Naive thymus-derived CD4-positive, alpha-beta T cell (primary cell): ENCODE measurements at places on chromosomes 12 and 14. TPM values are rescaled to one million over a fixed set of nuclear protein-coding genes. Genes with fewer than 3 reads are reported as not detected.
A peak's percentile ranks its signal among the peaks of the same experiment; 100 is the strongest.

DNA sequence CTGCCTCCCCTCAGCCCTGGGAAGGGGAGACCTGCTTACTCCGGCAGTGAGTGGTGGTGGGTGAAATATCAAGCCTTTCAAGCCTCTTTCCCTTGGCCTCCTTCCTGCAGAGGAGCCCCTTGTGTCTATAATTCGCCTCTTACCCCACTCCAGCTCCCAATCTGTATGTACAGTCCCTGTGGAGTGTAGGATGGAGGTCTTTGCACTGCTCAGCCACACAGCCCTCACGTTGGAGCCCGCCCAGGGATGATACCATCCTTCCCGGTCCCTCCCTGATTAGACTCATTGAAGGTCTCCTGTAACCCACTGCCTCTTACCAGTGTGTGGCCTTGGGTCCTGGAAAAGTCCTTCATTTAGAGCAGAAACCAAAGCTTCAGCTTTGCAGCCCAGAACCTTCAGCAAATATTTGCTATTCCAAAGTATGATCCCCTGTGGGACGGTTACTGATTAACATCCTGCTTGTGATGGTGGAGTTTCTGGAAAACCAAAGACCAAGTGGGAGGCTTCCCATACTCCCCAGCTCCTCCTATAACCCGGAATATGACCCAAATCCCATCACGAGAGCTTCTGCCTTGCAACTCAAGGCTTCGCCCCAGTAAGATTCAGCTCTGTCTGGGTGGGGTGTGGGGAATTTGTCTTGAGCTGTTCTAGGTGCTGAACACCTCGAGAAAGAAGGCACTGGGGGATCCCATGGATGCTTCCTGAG lies at the start of gene SERPINA10:
TSS of gene SERPINA10 (minus strand) at position 397 of the 706 bp plus-strand sequence. CDS start 2,675 bp downstream, outside the sequence.
- no peaks in the 10 kb centered on the region for H3K4me1 ChIP-seq
- no peaks in the 10 kb centered on the region for H3K36me3 ChIP-seq
- H3K4me3 ChIP-seq = no peak within 1 kb of the TSS
- no peak within 1 kb of the TSS for H3K27ac ChIP-seq
- no peak for DNase-seq
- H3K27me3 ChIP-seq = no peaks in the 10 kb centered on the region

- H3K27me3 ChIP-seq = no peaks in the 10 kb centered on the region
- DNase-seq = no peak
- H3K27ac ChIP-seq = no peak overlapping the region
- no peaks in the 10 kb centered on the region for H3K4me1 ChIP-seq
- H3K36me3 ChIP-seq = no peaks in the 10 kb centered on the region
- no peak overlapping the region for H3K4me3 ChIP-seq
These were observed 38.6 kb upstream of the KCNJ8 start for GRCh38 chr12:21813125-21813524.

DNA sequence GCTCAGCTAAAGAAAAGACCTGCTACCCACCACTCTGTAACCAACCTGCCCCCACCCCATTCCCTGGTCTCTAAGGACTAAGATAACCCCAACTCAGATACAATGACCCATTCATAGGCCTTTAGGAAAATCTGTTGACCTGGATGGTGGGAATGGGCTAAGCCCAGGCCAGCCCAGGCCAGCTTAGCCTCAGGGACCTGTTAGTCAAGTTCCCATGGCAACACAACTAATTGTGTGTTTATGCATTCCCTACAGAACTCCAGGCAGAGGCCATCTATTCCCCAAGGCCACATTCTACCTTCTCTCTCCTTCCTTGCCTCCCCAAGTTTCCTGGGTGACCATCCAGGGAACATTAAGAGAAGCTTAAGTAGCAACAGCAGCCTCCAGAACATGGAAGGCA lies 16.1 kb upstream of the KRT8 start:
- no peak for DNase-seq
- H3K27ac ChIP-seq = no peak overlapping the region
- H3K27me3 ChIP-seq = no peaks in the 10 kb centered on the region

DNA sequence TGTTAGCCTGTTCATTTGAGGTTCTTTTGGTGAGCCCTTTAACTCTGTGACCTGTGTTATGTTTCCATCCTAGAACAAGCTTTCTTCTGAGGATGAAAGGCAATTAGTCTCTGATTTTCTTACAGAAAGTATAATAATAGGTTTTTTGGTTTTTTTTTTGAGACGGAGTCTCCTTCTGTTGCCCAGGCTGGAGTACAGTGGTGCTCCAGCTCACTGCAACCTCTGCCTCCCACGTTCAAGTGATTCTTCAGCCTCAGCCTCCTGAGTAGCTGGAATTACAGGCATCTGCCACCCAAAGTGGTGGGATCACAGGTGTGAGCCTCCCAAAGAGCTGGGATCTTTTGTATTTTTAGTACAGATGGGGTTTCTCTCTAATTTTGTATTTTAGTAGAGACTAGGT lies 52.7 kb upstream of the SYNE2 start:
- H3K27me3 ChIP-seq = no peaks in the 10 kb centered on the region
- DNase-seq = no peak
- H3K4me3 ChIP-seq = no peak overlapping the region
- H3K36me3 ChIP-seq = no peaks in the 10 kb centered on the region

- peaks cover 22% of the 10 kb centered on the region for H3K4me1 ChIP-seq
- H3K27me3 ChIP-seq = no peaks in the 10 kb centered on the region
- DNase-seq = no peak
These were observed 1.0 kb upstream of the NR4A1 start for GRCh38 chr12:52050116-52050757.

DNA sequence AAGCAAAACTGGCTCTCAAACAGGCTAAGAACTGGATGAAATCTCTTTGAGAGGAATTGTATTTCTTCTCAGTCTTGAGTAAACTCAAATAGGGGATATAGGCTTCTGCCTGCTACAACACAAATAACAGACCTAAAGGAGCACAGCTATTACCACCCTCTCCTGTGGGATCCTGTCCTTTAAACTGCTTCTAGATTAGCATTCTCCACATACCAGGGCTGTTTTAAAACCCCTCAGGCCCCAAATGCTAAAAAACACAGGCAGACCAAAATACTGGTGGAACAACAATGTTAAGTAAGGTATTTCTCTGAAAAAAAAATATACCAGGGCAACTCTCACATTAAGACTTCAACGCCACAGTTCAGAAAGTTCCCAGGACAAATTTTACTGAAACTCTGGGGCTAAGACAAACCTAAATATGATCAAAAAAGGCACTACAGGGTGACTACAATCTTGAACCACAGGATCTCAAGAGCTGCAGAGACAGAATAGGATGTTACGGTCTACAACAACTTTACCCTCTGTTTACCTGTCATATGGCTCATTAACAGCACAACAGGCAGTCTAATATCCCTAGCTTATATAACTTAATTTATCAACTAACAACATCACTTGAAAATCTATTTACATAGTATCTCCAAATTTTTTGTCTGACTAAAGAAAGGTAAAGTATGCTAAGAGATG lies 7.2 kb downstream of the CPNE8 start:
- H3K36me3 ChIP-seq = no peaks in the 10 kb centered on the region
- H3K27me3 ChIP-seq = no peaks in the 10 kb centered on the region

DNA sequence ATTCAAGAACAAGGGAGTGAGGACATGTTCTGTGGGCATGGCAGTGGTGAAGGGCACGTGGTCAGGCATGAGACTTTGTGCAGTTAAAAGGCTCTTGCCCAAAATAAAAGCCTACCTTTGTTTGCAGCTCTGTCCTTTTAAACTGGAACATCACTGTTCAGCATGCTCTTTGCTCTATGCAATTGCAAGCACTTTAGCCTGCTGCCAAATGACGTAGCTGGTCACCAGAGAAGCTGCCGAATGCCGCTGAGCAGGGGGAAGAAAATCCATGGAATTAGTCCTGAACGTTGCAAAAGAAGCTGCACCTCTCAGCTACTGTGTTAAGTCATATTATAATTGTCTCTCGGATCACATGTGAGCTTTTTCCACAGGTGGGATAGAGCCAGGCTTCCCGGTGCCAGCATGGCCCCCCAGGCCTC lies 176.3 kb upstream of the DIO2 start:
- no peaks in the 10 kb centered on the region for H3K4me1 ChIP-seq
- no peak for DNase-seq
- no peak overlapping the region for H3K27ac ChIP-seq
- H3K4me3 ChIP-seq = no peak overlapping the region

- no peaks in the 10 kb centered on the region for H3K36me3 ChIP-seq
- no peaks in the 10 kb centered on the region for H3K27me3 ChIP-seq
- no peak overlapping the region for H3K4me3 ChIP-seq
- no peak for DNase-seq
- no peaks in the 10 kb centered on the region for H3K4me1 ChIP-seq
These were observed 6.9 kb upstream of the DYNLL1 start for GRCh38 chr12:120489018-120489417.

GRCh38 chr12:113133036-113133435 lies 2.5 kb downstream of the RASAL1 start:
- no peaks in the 10 kb centered on the region for H3K27me3 ChIP-seq
- no peak overlapping the region for H3K4me3 ChIP-seq
- peaks cover 14% of the 10 kb centered on the region for H3K4me1 ChIP-seq
- DNase-seq = no peak
- H3K36me3 ChIP-seq = no peaks in the 10 kb centered on the region
- no peak overlapping the region for H3K27ac ChIP-seq

GRCh38 chr14:104076743-104077142 lies 8.8 kb upstream of the ASPG start:
- DNase-seq = no peak
- H3K27me3 ChIP-seq = no peaks in the 10 kb centered on the region
- H3K27ac ChIP-seq = no peak overlapping the region
- H3K36me3 ChIP-seq = no peaks in the 10 kb centered on the region
- H3K4me1 ChIP-seq = peaks cover 11% of the 10 kb centered on the region
- no peak overlapping the region for H3K4me3 ChIP-seq

DNA sequence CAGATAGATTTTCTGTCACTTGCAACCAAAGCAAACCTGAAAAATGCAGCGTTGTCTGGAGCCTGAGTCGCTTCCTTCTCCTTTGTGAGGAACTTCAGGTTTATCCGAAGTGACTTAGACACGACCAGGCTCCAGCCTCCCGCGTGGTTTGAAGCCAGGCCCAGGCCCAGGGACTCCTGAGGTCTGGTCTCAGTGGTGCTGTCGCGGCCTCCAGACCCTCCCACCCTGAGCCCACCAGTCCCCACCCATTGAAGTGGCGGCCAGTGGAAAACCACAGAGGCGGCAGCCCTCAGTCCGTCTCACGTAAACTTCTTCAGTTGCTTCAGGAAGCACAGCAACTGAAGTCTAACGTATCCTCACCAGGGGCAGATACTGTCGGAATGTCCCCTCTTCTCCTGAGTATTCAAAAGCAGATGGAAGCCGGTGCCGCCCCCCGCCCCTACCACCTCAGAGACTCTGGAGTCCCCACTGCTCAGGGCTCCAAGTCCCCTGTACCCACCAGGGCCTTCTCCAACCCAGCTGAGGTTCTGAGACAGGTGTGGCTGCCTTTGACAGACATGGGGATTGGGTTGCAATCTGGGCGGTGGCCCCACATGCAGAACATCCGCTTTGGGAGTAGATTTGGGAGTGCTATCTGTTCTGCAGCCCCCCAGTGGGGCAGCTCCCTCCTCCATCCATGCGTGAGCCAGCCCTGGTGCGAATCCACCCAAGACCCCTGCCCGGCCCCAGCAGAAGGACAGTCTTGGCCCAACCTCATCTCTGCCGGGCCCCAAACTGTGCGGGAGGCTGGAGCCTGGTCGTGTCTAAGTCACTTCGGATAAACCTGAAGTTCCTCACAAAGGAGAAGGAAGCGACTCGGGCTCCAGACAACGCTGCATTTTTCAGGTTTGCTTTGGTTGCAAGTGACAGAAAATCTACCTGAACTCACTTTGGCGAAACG lies 26.6 kb upstream of the GALNT9 start:
- no peaks in the 10 kb centered on the region for H3K27me3 ChIP-seq
- no peak for DNase-seq
- no peak overlapping the region for H3K4me3 ChIP-seq
- H3K36me3 ChIP-seq = no peaks in the 10 kb centered on the region

DNA sequence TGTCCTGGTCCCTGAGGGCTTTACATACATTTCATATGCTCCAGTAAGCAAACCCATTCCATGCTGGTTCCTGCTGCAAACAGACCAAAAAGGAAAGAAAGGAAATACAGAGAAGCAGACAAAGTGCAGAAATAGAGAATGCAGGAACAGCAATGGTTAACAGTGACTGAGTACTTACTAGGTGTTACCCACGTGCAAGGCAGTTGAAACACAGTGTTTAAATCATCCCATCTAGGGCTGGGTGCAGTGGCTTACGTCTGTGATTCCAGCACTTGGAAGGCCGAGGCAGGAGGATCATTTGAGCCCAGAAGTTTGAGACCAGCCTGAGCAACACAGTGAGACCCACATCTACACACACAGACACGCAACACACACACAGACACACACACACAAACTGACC lies 21.2 kb upstream of the NINJ2 start:
- H3K36me3 ChIP-seq = no peaks in the 10 kb centered on the region
- no peak for DNase-seq
- H3K27me3 ChIP-seq = no peaks in the 10 kb centered on the region

GRCh38 chr14:103074729-103075367 lies 9.2 kb upstream of the LBHD2 start:
- H3K4me3 ChIP-seq = peak overlapping the region; percentile 47
- no peaks in the 10 kb centered on the region for H3K27me3 ChIP-seq
- H3K36me3 ChIP-seq = no peaks in the 10 kb centered on the region
- DNase-seq = no peak
- H3K4me1 ChIP-seq = no peaks in the 10 kb centered on the region

DNA sequence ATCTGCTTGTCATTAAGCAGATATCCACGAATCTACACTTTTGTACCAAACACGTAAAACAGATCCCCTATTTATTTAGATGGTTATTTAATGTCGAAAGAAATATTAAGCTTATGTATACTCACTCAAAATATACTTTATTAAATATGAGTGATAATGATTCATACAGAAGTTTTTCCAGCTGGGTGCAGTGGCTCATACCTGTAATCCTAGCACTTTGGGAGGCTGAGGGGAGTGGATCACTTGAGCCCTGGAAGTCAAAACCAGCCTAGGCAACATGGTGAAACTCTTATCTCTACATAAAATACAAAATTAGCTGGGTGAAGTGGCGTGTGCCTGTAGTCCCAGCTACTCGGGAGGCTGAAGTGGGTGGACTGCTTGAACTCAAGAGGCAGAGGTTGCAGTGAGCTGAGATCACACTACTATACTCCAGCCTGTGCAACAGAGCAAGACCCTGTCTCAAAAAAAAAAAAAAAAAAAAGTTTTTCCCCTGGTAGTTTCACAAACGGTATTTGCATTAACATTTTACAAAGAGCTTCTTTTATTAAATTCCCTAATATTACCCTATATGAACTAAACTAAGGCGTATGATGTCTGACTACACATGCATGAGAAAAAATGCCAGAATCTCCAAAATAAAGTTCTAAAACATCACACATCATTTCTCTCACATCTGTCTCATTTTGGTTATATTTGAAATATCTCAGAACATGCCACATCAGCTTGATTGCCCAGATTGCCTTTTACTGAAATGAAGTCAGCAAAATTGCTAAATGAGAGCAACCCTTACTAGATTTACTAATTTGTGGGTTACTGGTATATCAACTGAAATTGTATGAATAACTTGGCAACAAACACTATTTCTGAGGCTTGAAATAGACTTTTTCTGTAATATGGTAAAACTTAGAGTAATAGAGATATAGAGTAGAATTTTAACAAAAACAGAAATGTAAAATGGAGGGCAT lies 74.9 kb downstream of the PAWR start:
- H3K4me3 ChIP-seq = no peak overlapping the region
- DNase-seq = no peak
- no peaks in the 10 kb centered on the region for H3K27me3 ChIP-seq
- no peak overlapping the region for H3K27ac ChIP-seq

The DEPDC4 gene
- 0.81 and 1.3 TPM in 2 replicates for total RNA-seq

The MANSC4 gene
- not detected for total RNA-seq

The MEG3 gene
- not detected for total RNA-seq

The TDG gene
- 38.6 TPM for total RNA-seq

The TC2N gene
- 301 TPM for total RNA-seq

The CLEC4C gene
- total RNA-seq = 3.5 TPM

The IL22 gene
- total RNA-seq = 1.6 and 1.8 TPM in 2 replicates

The POLE2 gene
- total RNA-seq = 1.2 TPM

The GRIP1 gene
- total RNA-seq = 3.7 TPM

The GLIPR1L1 gene
- not detected for total RNA-seq

The OTOGL gene
- not detected for total RNA-seq

The SLC25A47 gene
- total RNA-seq = not detected
